ENCODE measurements at places on chromosomes 1 and 21.

DNA sequence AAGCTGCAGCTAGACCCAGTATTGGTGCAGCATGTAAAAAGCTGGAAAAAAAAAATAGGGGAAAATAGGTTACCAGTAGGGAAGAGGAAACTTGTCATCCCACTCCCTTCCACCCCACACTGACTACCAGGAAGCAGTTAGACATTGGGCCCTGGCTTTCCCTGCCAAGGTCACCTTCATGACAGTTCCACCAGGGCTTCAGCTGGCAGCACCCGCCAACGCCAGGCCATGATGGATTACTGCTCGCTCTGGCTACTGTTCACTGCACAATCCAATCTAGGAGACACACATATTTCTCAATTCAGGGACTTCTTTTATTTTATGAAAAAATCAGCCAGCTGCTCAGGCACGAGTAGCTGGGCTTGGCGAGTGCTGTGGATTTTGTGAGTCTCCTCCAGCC, 127.7 kb downstream of the DMRTA2 start:
- no peak for DNase-seq

- no peak for DNase-seq
Observed at GRCh38 chr1:53330819-53331218, 2.9 kb upstream of the LRP8 start.

- peak; percentile 26 for DNase-seq
Observed at GRCh38 chr1:40477678-40478053, 576 bp downstream of the ZFP69 start.

DNA sequence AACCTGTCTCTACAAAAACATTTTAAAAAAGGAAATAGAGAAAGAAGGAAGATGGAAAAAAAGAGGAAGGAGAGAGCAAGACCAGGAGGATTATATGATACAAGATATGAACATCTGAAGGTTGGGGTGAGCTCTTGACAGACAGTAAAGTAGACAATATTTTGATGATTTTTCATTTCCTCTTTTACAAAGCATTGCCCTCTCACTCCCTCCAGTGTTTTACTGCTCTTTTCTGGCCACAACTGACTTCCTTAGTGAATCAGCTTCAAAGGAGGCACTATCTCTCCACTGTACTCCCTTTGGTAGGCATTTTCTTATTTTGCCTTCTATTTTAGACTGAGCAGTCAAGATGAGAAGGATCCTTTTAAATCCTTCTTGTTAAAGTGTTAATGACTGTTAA, 296.7 kb downstream of the KCTD3 start:
- DNase-seq, result no peak

DNA sequence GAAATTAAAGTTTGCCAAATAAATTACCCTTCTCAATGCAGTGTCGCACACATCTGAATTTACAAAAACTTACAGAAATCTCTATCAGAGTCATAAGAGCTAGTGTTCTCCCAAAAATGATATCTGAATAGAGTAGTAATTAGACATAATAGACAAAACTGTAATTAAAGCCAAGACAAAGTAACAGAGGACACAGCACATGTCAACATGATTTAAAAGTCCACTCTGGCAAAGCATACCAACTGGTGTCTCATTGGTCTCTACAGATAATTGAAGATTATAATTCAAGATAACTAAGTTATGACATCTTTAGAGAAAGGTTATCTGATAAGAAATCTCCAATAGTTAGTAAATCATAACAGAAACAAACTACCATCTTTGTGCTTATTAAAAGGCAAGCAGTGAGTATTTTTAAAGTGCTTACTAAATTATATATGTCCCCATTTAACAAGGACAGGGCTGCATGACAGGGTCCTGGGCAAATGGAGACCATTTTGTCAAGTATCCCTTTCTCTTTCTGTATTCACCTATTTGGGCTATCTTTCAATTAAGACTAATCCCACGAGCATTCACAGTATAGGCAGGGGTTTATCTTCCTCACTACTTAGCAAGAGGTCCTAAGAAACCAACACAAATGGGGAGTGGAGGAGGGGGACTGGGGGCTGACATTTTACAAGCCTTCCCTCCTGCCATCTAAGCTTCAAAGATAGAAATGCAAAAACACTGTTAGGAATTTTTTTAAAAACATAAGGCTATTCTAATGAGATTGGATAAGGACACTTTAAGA, 26.0 kb downstream of the PTP4A2 start:
- DNase-seq, result no peak

GRCh38 chr1:82371844-82372498, 571.2 kb downstream of the ADGRL2 start:
- DNase-seq, result no peak

- DNase-seq, result no peak
Observed at GRCh38 chr1:112904071-112904830, 51.7 kb downstream of the SLC16A1 start.

- DNase-seq, result no peak
Observed at GRCh38 chr21:45303751-45304475, 16.2 kb upstream of the POFUT2 start.

DNA sequence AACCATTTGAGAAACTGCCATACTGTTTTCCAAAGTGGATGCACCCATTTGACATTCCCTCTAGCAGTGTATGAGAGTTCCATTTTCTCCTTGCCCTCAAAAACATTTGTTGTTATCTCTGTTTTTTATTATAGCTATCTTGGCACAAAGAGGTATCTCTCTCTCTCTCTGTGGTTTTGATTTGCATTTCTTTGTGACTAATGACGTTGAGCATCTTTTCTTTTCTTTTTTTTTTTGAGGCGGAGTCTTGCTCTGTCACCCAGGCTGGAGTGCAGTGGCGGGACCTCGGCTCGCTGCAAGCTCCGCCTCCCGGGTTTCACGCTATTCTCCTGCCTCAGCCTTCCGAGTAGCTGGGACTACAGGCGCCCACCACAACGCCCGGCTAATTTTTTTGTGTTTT, 17.4 kb upstream of the ZMYM6 start:
- DNase-seq, result no peak

- no peak for DNase-seq
Observed at GRCh38 chr1:96882096-96882495, 160.5 kb downstream of the PTBP2 start.

DNA sequence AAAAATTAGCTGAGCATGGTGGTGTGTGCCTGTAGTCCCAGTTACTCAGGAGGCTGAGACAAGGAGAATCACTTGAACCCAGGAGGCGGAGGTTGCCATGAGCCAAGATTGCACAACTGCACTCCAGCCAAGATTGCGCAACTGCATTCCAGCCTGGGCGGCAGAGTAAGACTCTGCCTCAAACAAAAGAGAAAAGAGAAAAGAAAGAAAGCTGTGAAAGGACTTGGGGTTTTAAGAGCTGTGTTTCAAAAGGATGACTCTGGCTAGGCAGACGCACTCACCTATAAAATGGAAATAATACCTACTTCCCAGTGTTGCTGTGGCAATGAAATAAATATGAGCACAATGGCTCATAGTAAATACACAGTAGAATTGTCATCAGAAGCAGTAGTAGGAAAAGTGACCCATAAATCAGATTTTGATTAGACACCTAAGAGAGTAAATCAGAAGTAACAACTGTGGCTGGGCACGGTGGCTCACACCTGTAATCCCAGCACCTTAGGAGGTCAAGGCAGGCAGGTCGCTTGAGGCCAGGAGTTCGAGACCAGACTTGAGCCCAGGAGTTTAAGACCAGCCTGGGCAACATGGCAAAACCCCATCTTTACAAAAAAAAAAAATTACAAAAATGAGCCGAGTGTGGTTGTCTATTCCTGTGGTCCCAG, 45.9 kb upstream of the PUM1 start:
- no peak for DNase-seq

- DNase-seq, result no peak
Observed at GRCh38 chr1:11935057-11935412, 518 bp downstream of the PLOD1 start.

GRCh38 chr1:20008391-20008841, 29.0 kb upstream of the PLA2G2A start:
- no peak for DNase-seq

GRCh38 chr1:97567000-97567749, 353.7 kb downstream of the DPYD start:
- DNase-seq, result no peak

DNA sequence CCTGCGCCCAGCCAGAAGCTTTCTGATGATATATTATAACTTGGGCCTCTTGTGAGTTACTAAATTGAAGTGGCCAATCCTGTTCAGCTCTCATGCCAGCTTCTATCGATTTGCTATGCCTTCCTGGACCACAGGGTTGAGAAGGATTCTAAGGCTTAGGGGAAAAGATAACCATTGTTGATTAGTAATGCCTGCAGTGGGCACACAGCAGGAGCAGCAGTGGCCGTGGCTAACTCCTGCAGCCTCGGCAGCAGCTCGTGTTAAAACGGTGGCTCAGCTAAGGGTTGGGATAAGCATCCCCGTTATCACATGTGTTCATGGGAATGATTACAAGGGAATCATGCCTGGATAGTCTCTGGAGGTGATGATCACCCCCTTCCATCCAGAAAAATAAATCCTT, 20.5 kb upstream of the KCNE2 start:
- no peak for DNase-seq

- DNase-seq, result no peak
Observed at GRCh38 chr1:209610631-209610905, 27.1 kb downstream of the CAMK1G start.

DNA sequence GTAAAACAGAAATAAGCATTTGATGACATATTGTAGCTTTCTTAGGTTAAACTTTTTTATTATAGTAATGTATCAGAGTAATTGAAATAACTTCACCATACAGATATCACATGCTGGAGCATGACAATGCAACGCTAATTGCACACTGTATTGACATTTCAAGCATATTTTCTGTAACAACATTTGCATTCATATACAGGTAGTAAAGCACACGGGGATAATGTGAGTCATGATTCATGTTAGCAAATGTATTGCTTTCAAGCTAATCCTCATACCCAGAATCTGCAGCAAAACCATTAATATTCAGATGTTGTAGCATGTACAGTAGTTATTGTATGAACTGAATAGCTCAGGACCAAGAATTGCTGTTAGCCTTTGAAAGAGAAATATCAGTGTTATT, 133.9 kb downstream of the TTLL7 start:
- no peak for DNase-seq

DNA sequence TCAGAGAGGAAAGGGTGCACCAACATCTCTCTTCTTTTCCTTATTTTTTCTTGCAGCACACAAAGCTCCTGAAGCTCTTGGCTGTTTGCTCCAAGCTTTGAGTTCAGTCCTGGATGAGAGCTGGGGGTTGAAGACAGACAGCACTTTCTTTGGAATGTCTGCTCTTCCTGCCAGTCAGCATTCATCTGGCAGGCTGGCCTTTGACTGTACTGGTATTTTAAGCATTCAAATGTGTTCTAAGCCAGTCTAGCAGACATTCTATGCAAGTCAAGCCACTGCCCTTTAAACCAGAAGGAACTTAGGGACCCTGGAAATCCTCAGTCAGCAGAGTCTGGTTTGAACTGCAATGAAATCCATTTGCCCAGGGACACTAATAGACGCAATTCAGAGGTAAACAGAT, 45.0 kb downstream of the XCL1 start:
- no peak for DNase-seq

DNA sequence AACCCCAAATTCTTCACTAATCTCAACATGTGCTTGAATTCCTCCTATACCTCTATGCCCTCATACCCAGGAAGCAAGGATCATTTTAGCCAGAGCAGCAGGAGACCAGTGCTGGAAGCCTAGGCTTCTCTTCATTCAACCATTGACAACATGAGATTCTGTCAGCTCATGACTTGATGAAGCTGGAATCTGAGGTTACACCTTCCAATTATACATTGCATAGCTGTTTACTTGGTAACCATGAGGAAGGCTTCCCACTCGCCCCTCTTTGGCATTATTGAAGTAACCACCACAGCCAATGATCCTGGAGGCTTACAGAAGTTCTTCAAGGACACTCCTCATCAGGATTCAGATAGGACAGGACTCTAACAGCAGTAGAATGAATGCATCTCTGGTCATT, 160.3 kb downstream of the TPR start:
- no peak for DNase-seq

DNA sequence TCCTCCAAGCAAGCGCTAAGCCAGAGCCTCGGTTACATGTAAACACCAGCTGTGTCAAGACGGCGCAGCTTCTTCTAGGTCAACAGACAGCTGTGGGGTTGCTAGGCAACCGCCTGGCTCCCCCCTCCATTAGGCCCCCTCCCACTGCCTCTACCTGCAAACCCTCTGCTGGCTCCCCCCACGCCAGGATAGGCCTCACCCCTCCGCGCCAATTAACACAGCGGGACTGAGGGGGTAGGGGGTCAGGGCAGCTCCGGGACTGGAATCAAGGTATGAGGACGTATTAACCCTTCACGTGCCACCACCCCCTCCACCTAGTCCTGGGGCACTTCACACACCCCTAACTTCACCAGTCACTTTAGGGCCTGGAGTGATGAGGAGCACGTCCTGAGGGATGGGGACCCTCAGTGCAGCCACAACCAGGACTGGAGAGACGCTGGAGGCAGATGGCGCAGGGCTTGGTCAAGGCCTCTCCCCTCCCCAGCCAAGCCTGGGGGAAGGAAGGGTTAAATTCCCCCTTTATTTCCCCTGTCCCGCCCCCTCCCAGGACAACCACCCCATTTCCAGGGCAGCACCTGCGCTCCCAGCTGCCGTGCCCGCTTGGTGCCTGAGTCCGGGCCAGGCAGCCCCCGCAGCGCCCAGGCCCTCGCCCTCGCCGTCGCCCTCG, 37.4 kb upstream of the WASF2 start:
- peak; percentile 70 for DNase-seq

- DNase-seq, result peak; percentile 73
Observed at GRCh38 chr1:211326528-211327345, at the start of gene TRAF5. TRAF5 (plus strand) TSS chr1:211326833; CDS start chr1:211353240, 26,407 bp downstream.

DNA sequence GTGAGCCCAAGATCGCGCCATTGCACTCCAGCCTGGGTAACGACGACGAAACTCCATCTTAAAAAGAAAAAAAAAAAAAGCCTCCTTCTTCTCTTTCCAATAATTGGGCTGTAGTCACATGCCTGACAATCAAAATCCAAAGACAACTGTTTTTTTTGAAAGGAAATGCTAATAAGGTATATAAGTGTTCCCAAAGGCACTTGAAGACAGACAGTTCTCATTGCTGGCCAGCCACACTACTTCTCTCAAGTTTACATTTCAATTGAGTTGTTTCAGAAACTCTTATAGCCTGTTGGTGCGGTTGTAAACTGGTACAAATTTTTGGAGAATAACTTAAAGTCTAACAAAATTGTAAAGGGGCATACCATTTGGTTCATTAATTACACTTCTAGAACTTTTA, 23.3 kb downstream of the GATAD2B start:
- DNase-seq, result no peak

Data from AG08396 (cell line).